ENCODE measurements at places on chromosomes 6 and 20. TPM values are rescaled to one million over a fixed set of nuclear protein-coding genes. Genes with fewer than 3 reads are reported as not detected.

DNA sequence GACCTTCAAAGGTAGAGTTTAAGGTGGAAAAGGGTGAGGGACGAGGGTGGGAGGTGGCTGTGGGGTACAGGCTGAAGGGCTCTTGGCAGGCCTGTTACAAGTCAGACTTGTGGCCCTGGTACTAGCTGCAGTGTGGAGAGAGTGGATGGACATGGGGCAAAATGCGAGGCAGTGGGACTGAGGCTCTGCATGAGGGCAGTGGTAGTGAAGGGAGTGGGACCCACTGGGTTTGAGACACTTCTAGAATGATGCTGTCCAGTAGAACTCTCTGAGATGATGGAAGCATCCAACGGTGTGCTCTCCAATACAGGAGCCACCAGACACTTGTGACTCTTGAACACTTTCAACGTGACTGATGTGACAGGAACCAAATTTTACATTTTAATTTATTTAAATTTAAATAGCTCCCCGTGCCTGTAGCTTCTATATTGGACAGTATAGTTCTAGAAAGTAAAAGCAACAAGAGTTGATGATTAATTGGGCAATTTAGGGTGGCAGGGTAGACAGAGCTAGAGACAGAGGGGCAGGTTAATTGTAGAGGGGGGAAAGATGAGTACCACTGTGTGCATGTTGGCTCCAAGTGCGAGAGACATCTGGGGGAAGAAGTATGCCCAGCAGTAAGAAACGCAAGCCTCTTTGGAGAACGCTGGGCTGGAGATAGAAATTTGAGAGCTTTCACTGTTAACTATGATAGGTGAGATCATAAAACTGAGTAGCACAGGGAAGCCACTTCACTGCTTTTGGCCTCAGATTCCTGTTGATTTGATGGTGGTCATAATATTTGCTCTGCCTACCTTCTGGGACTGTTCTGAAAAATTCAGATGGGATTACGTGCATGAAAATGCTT, 77.5 kb downstream of the TXNDC5 start:
- no peak for DNase-seq

DNA sequence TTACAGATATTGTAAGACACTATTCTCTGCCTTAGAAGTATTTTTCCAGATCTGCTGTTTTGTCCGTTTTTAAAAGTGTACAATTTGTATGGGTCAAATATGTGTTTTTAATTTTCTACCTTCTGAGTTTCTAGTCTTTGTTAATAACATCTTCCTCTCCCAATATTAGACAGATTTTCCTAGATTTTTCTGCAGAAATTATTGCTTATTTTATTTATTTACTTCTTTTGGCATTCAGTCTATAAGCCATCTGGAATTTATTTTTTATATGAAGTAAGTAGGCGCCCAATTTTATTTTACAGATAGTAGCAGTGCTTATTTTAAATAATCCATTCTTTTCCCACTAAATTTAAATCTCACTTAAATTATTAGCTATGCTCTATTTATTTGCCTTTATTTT, 103.1 kb upstream of the PLEKHG1 start:
- no peak for DNase-seq

- no peak for DNase-seq
These were observed 174.6 kb downstream of the GMPR start for GRCh38 chr6:16412982-16413381.

The GSTA2 gene
- total RNA-seq = not detected

The PSORS1C1 gene
- total RNA-seq = 3.0 TPM

The NT5E gene
- total RNA-seq = 593 TPM

GRCh38 chr20:42996141-42996540, 193.6 kb downstream of the PTPRT start:
- DNase-seq = no peak

The NKAIN4 gene
- total RNA-seq = not detected

The ISM1 gene
- total RNA-seq = 0.64 TPM

DNA sequence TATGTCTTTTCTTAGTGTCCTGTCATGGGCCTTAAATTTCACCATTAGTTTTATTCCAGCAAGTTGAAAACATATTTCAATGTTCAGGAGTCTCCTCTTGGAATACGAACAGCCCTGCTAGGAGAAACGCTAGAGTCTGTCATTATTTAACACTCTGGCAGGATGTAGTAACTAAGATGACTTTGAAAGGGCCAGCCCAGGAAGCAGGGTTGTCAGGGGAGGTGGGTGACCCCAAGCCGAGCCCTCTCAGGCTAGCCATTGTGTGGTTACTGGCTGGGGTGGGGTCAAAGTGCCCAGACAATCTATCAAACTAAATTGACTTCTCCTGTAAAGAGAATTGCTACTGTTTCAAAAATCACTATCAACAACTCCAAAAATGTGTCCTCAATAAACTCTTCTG, 67.8 kb downstream of the LY86 start:
- DNase-seq = no peak

GRCh38 chr6:18465410-18466154, 78.4 kb downstream of the RNF144B start:
- DNase-seq = no peak

The ALDH5A1 gene
- total RNA-seq = 0.64 TPM

- no peak for DNase-seq
These were observed 95.0 kb downstream of the QRSL1 start for GRCh38 chr6:106724337-106724736.

The OXT gene
- not detected for total RNA-seq

DNA sequence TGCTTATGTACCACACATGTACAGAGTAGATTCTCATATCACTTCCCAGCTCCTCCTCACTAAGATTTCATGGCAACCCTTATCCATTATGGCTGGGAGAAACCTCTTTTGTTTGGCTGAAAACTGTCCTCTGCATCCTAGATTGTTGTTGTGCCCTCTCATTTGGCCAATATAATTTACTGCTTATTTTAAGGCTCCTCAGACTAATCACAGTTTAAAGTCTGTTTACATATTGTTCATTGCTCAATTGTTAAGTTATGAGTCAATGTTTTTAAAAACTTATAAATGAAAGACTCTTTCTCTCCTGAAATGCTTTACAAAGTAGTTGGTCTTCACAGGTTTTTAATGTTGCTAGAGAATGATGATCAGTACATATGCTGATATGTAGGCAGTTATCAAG, 57.3 kb downstream of the FAM83B start:
- DNase-seq = peak; percentile 11

- DNase-seq = no peak
These were observed 12.9 kb upstream of the HIVEP1 start for GRCh38 chr6:11999246-11999645.

- DNase-seq = no peak
These were observed 155.5 kb upstream of the RPS6KA2 start for GRCh38 chr6:166782520-166782919.

The GFOD1 gene
- total RNA-seq = 4.2 TPM

The PTCRA gene
- not detected for total RNA-seq

The AVP gene
- total RNA-seq = not detected

The WFDC6 gene
- total RNA-seq = not detected

GRCh38 chr6:149227796-149228195, 89.7 kb upstream of the TAB2 start:
- no peak for DNase-seq

The LCA5 gene
- 5.2 TPM for total RNA-seq

DNA sequence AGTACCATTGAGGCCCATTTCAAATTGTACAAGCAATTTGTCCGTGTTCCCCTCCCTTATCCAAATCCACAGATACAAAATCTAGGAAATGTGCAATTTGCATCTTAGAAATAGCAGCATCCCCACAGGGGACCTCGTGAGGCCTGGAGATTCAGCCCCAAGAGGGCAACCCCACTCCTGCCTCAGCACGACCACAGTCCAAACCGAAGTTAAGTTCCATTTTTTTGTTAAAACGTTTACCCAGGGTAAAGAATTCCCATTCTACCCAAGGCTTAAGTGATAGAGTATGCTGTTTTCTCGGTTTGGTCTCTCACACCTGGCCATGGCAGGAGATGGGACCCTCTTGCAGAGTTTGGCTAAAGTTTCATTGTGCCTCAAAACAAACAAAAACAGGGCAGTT, 41.2 kb downstream of the PLCG1 start:
- no peak for DNase-seq

The TAAR8 gene
- not detected for total RNA-seq

GRCh38 chr6:14921878-14922671, 323.8 kb upstream of the JARID2 start:
- peak; percentile 75 for DNase-seq

The TSHZ2 gene
- total RNA-seq = 2.3 TPM

DNA sequence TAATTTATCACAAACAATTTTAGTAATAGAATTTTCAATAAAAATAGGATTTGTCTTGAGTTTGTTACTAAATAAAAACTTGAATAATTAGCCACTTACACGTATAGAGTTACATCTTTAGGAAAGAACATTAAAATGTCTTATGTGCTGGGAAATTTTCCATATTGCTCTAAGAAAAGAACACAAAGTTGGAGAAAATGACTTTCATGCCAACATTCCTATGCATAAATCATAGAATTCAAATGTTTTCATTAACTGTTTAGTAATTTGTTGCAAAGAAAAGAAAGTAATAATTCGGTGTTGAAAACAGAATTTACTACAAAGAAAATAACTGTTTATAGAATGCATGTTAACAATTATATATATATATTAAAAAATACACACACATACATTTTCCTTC, 4.7 kb upstream of the TBC1D32 start:
- no peak for DNase-seq

The SPATA25 gene
- total RNA-seq = 0.43 TPM

- DNase-seq = peak; percentile 37
These were observed 496 bp downstream of the GRM4 start for GRCh38 chr6:34145161-34146020.

DNA sequence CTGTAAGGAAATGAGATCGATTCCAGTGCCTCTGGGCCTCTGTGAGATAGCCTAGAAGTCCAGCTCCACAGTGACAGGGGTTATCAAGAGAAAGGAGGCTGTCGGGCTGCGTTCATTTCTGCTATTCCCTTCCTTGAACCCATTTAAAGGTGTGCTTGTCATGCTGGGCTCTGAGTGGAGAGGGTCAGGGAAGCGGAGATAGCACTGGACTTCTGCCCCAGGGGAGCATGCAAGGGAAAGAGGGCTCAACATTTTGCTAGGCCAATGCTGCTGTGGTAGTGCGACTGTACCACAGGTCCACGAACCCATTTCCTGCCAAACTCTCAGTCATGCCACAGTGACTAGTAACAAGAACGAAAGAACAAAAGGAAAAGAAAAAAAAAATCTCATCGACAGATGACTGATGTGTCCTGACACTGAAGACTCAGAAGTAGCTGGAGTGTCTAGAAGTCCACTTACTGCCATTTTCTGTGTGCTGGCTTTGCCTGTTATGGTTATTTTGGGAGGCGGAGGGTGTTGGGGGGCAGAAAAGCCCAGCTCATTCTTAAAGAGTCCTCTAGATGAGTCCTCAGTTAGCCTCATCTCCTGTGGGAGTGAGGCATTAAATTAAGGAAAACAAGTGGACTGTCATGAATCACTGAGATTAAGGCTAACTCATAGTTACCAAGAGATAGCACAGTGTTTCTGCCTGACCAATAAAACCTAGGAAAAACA, 8.1 kb downstream of the NEDD9 start:
- peak; percentile 73 for DNase-seq

DNA sequence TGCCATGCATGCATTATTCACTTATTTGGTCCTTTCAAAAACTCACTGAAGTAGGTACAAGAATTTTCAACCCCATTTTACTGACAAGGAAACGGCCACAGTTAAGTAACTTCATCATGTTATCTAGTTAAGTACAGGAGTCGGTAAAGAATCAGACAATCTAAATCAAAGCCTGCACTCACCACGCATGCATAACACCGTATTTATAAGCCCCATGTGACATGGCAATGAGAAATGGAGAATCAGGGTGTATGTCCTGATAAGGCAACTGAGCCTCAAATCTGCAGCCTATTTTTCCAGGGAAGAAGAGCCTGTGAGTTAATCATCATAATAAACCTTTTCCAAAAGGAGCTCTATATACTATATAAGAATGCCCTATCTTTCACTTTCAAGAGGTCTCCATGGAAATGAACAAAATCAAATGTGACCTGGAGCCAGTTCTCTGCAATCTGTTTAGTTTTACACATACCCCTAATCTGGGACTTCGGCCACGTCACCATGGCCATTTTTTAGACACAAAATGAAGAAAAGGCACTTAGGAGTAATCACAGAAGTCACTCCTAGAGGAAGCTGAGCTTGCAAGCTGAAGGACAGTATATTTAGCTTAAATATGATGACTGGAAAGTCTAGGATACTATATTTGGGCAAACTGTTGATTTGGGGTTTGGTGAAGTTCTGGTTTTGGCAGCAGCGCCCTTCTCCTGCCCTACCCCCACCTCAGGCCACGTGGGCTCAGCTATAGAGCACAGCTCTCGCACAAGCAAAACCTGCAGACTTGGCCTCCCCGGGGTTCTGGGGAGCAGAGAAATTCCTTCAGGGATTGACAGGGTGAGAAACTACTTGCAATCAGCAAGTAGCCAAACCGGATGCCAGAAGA, 19.2 kb downstream of the TRAM2 start:
- peak; percentile 68 for DNase-seq

- peak; percentile 54 for DNase-seq
These were observed 84.9 kb downstream of the KCNB1 start for GRCh38 chr20:49397525-49397924.

The FILIP1 gene
- total RNA-seq = 0.32 TPM

The CALHM5 gene
- 7.7 TPM for total RNA-seq

- DNase-seq = peak; percentile 61
These were observed 678.6 kb upstream of the CITED2 start for GRCh38 chr6:140052736-140053729.

The TNFRSF6B gene
- 31.5 TPM for total RNA-seq

The RBPJL gene
- total RNA-seq = not detected

DNA sequence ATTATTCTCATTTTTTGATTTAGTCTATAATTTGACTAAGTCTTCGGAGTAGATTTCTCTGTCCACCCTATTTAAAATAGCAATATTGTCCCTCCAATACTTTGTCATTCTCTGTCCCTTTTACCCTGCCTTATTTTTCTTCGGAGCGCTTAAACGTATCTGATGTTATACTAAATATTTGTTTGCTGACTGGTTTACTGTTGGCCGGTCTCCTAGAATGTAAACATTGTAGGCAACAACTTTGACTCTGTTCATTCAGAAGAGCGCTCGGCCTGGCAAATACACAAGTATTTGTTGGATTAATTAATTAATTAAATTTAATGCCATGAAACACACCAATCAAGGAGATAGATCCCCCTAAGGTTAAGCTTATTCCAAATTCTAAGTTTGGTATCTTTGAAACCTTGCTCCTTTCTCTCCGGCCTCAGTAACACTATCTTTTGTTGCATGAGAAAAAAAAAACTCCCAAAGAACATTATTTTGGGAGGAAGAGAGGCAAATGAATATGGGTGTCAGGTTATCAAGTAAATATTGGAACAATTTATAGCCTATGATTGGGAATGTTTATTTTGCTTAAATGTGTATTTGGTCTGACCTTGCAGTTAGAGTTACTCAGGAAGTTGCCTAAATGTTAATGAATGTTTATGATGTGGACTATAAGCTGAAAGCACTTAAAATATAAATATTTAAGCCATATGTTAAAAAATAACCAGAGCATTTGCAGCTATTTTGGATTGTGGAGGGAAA, 231.1 kb downstream of the SOX4 start:
- DNase-seq = peak; percentile 44

DNA sequence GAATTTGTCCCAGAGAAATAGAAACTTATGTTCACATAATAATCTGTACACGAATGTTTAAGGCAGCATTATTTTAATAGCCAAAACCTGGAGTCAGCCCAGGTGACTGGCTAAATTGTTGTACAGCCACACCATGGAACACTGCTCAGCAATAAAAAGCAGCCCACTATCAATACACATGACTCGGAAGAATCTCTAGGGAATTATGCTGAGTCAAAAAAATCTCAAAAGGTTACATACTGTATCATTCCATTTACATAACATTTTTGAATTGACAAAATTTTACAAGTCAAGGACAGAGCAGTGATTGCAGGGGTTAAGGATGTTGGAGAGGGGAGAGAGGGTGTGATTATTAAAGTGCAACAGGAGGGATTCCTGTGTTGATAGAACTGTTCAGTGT, 163.4 kb downstream of the UBE3D start:
- DNase-seq = no peak

The NKAPL gene
- total RNA-seq = 1.7 TPM

Measured in fibroblast of villous mesenchyme (primary cell).